ENCODE measurements at places on chromosomes 16 and 17. TPM values are rescaled to one million over a fixed set of nuclear protein-coding genes. Genes with fewer than 3 reads are reported as not detected.

DNA sequence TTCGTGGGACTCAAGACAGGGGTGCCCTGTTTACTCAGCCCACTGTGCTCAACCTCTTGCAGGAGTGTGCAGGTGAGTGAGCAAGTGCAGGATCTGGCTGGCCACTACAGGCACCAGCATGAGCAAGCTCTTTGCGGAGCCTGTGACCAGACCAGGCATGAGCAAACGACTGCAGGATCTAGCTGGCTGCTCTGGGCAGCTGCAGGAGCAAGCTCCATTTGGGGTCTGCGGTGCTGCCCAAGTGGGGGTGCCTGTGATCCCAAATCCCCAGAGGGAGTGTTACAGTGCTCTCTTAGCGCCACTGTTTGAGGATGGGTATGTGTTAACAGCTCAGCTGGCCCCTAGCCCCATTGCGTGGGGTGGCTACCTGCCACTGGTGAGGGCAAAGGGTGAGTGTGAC lies 2.4 kb downstream of the USP6 start:
- DNase-seq = no peak

- DNase-seq = no peak
These were observed 24.8 kb downstream of the SERPINF1 start for GRCh38 chr17:1786708-1787107.

DNA sequence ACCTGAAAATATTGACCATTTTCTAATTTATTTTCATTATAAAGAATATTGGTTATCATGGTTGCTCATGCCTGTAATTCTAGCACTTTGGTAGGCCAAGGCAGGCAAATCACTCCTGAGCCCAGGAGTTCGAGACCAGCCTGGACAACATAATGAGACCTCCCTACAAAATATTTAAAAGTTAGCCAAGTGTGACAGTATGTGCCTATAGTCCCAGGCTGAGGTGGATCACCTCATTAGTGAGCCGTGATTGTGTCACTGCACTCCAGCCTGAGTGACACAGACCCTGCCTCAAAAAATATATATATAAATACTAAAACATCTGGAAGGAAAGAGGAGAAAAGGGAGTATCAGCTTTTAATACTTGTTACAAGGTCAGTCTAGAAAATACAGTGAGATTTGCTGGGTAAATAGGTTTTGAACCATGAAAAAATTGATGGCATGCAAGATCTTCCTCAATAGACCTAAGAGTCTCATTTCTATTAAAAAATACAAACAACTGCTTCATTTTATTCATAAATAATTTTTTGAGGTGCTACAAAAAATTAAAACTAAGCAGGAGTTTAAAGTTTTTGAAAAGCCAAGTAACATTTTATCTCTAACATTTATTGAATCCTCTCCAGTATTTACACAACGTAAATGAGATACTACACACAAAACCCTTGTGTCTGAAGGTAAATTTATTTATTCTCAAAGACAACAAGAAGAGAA lies 47.7 kb downstream of the TUBD1 start:
- no peak for DNase-seq

DNA sequence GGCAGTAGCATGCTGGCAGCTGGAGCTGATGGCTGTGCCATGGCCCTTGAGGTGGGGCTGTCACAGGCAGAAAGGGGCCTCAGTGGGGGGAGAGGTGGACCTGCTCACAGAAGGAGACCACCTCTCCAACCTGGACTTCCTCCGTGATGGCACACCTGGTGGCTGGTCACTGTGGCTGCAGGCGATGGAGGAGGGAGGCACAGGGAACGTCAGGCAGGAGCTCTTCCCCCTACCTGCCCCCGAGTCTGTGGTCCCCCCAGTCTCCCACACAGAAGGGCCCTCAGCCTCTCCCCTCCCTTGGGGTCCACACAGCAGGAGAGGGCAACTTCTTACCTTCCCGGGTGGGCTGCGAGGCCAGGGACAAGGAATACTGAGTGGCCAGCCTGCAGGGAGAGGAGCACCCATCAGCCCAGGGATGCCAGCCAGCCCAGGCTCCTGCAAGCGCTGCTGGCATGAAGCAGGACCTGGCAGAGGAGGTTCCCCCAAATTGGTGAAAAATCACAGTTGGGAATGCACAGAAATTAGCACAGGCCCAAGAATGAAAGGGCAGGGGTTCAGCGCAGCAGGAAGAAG lies 96.5 kb downstream of the GOSR1 start:
- DNase-seq = no peak

DNA sequence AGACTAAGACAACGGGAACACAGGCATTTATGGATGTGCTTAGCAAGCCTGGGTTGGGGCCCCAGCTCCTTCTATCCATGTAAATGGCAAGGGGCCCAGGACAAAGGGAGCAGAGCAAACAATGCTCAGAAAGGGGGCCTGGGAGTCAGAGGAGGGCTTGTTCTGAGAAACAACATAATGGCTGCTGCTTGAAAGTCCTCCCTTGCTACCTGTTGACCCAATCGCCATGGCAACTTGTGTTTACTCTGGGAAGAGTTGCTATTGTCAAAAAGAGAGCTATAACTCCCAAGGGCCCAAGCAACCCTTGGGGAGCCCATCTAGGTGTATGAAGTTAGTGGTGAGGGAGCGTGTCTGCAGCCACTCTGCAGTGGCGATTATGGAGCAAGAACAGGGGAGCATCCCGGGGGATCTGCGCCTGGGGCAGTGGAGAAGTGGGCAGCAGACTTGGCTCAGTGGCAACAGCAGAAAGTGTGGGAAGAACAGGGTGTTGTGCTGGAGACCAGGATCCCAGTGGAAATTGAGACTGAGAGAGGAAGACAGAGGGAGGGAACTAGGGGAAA lies 118.7 kb upstream of the NLRP1 start:
- DNase-seq = no peak

DNA sequence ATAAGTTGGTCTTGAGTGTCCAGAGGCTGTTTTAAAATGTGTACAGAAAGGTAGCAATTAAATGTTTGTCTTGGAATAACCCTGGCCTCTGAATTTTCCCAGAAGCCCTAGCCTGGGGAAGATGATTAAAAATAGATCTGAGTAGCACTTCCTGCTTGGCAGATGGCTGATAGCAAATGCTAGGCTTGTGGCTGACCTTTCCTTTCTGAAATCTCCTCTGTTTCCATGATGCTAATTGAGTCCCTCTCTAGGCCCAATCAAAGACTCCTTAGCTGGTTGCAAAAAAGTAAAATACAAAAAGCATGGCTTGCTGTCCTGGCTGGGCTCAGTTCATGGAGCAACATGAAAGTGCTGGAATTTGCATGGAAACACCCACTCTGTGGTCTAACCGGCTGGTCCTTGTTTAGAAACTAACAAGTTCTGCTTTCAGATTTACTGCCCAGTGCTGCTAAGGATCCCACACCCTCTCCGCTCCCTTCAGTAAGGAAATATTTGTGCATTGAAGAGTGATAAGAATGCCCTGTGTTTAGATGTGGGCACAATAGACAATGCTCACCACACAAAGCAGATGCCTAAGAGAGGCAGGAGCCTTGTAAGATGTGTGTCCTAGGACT lies 40.8 kb downstream of the YPEL2 start:
- DNase-seq = no peak

DNA sequence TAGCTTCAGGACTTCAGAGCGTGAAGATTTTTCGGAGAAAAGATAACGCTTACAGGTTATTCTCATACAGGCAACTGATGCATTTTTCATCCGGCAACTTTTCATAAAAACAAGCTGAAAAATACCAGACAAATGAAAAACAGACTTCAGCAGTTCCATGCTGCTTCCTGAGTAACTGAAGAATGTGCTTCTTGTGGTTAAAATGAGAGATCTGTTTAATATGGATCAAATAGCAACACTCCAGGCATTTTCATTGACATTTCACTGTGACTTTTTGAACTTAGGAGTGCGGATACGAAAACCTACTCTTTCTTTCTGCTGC lies 705 bp upstream of the PITPNC1 start:
- DNase-seq = no peak

GRCh38 chr17:66584927-66585326 lies 250.0 kb upstream of the CACNG5 start:
- no peak for DNase-seq

DNA sequence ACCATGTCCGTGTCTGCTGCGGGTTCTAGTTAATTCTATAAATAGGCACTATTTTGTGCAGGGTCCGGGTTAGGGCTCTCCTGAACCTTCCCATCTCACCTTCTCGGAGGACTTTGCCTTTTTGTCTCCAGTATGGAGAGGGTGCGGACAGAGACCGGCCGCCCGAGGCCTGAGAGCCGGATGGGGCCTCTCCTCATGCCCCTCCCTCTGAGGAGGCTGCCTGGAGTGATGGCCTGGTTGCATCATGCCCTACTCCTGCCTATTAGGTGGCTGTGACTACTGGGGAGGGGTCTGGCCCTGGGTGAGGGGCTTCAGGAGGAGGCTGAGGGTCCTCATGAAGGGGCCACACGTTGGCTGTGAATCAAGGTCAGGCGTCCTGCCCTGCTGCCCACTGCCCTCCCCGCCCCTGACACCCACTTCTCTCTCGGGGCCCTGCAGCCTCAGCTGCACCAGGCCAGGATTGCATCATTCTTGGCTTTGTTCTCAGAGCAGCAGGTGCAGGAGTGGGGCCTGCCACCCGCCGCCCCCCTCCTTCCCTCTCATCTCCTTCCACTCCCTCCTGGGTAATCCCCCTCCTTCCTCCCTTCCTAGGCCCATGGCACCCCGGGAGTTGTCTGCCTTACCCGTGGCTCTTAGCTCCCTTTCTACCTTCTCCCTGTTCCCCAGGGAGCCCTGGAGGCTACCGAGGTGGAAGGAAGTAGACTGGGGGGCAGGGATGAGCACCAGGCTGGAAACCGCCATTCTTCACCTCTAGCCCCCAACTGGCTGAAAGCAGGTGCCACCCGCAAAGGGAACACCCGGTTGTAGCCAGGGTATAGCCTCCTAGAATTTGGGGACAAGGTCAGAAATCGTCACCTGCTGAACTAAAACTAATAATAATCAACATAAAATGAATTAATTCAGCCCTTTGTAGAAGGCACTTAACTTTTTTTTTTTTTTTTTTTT lies 12.7 kb upstream of the ARHGAP23 start:
- DNase-seq = no peak

DNA sequence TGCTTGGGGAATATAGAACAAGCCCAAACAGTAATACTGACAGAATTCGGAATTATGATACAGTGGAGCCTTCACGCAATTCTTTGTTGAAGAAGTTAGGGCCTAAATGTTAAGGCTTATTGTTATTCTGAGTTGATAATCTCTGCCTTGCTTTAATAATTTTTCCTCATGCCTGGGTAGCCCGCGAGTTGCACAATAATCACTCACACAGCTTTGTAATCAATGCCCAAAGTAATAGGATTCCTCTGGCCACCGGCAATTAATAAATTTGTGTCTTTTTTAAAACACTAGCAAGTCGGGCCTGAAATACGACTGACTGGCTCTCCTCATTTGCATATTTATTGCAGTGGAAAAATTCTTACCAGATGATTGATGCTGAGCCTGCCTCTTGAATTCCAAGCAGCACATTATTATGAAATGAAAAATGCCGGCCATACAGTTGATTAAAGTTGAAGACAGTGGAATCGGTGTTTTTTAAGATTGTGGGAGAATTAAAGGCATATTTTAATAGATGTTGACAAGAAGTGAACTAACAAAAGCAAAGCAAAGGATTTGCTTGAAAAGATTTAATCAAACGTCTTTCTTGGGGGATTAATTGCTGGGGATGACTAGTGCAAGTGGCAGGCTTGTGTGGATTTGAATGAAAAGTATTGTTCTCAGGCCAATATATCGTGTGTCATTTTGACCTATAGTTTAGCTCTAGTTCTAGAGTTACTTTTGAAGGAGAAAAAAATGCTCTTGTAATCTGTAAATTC lies 30.2 kb downstream of the AATF start:
- no peak for DNase-seq

- no peak for DNase-seq
These were observed 6.0 kb downstream of the NDEL1 start for GRCh38 chr17:8441690-8442089.

DNA sequence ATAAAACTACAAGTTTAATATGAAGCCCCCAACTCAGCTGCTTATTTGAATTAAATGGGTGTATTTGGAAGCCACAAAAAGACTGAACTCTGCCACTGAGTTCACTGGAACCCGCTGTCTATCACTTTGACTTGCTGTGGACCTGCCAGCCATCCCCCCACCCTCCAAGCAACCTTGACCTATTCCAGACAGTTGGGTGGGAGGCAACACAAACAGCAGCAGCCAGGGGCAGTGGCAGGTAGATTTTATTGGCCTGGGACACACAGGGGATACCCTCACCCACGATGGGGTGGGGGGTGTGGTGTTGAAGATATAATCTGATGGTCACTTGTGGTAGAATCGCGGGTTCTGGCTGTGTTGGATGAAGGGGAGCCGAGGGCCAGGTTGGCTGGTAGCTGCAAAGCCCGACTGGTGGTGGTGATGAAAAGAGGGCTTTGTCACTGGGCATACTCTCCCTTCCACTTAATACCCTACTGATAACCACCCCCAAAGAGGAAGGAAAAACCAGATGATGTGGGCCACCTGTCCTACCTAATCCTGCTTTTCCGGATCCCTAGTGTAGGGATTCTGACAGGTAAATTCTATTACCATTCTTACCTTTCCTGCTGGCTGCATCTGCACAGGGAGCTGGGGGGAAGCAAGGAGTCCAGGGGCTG lies 2.6 kb downstream of the GPS2 start:
- DNase-seq = no peak

DNA sequence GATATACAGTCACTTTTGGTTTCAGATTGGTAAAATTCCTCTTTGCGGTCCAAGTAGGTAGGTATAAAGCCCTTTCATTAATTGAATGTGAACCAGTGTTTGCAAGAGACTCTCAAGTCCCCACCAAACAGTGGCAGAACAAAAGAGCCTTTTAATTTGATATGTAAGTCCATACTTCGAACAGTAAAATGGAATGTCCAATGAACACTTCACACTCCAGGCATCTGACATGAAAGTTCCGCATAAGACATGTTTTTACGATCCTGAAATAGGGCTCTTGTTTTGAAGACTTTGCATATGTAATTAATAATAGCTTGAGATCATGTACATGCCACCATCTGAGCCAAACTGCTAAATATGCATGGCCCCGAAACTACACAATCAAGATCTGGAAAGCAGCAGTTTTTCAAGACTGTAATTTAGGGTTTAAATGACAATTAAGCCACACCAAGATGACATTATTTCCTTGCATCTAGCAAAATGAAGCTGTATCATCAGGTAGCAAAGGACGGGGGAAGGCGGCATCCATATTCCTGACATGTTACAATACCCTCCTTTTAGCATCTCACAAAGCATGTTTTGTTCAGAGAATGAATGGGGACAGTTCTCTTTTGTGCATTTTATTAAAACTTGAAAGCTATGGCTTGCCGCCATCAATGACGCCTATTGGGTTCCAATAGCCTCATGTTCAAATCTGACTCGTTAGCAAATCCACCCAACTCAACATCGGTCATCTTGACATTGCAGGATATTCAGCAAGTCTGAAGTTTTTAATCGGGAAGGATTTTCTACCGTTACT lies 39.4 kb downstream of the LITAF start:
- DNase-seq = no peak

TBC1D3L gene
- polyA plus RNA-seq = 12.1 TPM

PPL gene
- 2.0 TPM for polyA plus RNA-seq

CSHL1 gene
- not detected for polyA plus RNA-seq

CARD14 gene
- polyA plus RNA-seq = 0.17 TPM

BAHCC1 gene
- 5.9 TPM for polyA plus RNA-seq

KRT20 gene
- polyA plus RNA-seq = not detected

CCL5 gene
- not detected for polyA plus RNA-seq

DOK4 gene
- polyA plus RNA-seq = 51.9 TPM

KRT34 gene
- 0.17 TPM for polyA plus RNA-seq

Data from A549 (cell line).